ENCODE measurements at places on chromosomes 7 and 10.

- DNase-seq: no peak
These were observed 655.8 kb upstream of the ANKRD30A start for GRCh38 chr10:36469585-36469984.

DNA sequence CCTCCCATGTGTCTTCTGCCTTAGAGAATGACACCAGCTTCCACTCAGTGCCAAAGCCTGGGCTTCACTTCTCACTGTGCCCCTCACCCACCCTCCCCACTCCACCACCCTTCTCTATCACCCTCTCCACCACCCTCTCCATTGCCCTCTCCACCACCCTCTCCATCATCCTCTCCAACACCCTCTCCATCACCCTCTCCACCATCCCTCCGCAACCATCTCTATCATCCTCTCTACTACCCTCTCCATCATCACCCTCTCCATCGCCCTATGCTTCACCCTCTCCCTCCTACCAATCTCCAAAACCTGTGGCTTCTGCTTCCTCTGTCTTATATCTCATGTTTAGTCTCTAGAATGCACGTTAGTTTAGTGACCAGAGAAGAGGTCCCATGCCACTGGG is 91.0 kb upstream of the TMEM72 start:
- no peak for DNase-seq

DNA sequence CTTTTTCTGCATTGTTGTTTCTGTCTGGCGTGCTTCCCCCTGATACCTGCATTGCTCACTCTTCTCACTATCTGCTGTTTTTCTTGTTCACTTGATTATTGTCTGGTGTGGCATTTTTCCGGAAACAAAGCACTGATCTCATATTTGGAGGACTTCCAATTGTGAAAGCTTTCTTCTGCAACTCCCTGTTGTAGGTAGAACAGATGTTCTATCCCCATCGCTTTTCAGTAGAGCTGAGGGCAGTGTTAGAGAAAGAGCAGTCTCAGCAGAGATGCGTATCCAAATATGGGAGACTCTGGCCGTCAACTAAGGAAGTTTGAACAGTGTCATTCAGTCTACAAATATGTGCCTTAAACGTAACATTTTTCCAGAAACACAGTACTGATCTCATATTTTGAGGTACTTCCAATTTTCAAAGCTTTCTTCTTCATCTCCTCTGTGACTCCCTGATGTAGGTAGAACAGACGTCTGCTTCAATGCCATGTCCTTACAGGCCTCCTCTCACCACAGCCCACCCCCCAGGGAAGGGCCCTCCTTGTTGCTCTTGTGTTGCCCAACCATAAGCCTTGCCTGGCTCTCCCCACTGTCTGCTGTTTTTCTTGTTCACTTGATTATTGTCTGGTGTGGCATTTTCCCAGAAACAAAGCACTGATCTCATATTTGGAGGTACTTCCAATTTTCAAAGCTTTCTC is 27.1 kb upstream of the GJD4 start:
- no peak for DNase-seq

GRCh38 chr7:47083476-47084250 is 498.2 kb downstream of the TNS3 start:
- DNase-seq: no peak

GRCh38 chr7:41870461-41871138 is 167.7 kb upstream of the INHBA start:
- DNase-seq: no peak

DNA sequence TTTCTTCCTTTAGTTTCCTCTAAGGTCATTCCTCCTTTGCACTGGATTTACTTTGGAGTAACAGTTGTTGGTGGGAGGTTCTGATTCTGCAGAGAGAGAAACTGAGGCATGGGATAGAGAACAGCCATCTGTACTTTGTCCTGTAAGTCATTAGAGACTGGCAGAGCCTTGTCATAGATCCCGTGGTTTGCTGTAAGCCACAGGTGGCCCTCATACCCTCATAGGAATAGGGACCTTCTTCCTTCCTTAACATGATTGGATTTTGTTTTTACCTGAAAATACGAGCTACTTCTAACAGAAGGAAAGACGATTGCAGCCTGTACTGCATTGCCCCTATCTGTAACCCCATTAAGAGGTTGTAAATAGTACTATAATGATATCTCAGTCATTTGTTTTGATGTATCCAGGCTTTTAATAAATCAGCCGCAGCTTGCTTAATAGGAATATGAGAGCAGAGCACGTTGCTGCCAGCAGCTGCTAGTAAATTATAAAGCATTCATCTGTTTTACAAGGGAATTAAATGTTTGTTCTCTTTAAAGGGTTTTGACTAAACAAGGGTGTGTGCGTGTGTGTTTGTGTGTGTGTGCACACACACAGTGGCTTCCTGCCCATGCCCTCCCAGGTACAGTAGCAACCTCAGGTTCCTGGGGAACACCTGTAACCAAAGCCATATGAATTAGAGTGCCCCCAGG is 249.8 kb downstream of the AUTS2 start:
- no peak for DNase-seq

DNA sequence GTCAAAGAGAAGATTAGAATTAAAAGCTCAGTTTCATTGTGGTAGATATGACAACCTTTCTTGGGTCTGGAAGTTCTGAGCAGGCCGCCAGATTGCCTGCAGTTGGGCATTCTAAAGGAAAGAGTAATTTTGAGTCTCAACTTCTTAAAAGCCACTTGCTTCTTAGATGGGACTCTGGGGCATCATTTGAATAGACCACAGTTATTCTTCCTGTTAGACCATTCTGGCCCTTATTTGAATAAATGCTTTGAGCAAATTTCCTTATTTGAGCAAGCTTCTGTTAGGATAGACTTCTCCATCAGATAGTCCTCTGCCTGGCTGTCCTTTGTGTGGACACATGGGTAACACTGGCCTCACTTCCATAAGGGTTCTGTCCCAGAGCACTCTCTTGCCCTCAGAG is 40.2 kb downstream of the SND1 start:
- DNase-seq: no peak

GRCh38 chr10:116112232-116113231 is 160.5 kb downstream of the GFRA1 start:
- no peak for DNase-seq

GRCh38 chr10:26310361-26310760 is 93.8 kb downstream of the GAD2 start:
- DNase-seq: no peak

DNA sequence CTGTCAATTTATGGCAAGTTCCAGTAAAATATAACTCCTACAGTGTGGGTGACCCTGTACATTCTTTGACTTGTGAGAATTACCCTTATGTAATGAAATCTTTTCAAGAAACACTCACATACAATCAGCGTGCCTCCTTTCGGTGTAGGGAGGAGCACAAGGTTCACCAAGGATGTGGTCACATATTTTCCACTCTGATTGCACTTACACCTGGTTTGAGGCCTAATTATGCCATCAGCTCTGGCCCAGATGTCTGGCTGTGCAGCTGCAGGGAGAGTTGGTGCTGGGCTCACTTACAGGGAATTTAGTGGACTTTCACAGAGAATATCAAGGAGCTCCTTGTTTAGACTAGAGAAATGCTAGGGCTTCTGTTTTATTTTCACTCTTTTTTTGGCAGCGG is 146.0 kb upstream of the STEAP4 start:
- DNase-seq: no peak

GRCh38 chr7:49099587-49100326 is 175.4 kb downstream of the CDC14C start:
- DNase-seq: no peak

DNA sequence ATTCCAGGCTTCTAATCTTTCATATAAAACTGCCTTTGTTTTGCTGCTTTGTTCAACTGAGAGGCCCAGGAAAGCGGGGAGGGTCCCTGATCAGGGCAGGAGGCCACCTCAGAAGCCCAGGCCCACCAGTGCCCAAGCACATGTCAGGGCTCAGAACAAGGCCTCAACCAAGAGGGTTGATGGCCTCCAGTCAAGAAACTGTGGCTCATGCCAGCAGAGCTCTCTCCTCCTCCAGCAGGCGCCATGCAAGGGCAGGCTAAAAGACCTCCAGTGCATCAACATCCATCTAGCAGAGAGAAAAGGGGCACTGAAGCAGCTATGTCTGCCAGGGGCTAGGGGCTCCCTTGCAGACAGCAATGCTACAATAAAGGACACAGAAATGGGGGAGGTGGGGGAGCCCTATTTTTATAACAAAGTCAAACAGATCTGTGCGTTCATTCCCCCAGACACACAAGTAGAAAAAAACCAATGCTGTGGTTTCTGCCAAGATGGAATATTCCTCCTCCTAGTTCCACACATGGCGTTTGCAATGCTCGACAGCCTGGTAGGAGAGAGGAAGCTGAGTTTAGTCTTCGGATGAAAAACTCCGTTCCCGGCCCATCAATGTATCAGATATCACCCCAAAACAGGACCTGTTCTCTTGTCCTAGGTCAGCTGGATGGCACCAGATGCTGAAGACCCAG is 34.0 kb downstream of the PSAP start:
- no peak for DNase-seq

DNA sequence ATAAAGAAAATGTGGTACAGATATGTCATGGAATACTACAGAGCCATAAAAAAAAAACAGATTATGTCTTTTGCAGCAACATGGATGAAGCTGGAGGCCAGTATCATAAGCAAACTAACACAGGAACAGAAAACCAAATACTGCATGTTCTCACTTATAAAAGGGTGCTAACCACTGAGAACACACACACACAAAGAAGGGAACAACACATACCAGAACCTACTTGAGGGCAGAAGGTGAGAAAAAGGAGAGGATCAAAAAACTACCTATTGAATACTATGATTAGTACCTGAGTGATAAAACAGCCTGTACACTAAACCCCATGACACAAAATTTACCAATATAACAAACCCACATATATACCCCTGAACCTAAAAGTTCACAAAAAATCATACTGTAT is 144.6 kb downstream of the TPK1 start:
- DNase-seq: no peak

DNA sequence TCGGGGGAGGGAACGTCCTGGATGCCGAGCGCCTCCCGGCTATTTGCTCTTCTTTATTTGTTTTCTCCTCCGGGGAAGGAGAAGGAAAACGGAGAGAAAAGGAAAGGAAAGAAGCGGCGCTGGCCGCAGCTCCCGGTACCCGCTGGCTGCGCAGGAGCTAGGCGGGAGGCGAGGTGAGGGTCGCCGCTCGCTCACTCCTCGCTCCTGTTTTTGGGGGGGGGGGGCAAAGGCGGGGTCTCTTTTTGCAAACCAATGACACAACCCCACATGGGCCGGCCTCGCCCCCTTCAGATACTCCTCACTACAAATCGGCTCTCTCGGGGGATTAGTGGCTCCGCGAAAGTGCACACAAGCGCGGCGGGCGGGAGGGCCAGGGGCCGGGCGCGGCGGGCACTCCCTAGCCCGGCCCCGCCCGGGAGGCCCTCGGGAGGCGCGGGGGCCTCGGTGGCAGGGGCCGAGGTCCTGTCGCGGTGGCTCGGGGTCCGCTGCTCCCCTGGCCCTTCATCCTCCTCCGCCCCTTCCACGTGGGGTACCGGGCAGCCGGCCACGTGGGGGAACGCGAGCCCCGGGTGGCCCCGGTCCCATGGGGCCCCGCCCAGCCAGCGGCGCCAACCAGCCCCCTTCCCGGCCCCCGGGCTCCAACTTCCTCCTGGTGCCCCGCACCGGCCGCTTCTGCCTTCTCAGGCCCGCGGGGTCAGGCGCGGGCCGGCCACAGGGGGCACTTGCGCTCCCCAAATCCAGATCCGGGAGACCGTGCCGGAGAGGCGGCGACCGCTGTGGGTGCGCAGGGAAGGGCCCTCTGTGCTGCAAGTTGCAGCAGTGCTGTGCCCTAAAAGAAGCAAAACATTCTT is 718 bp upstream of the CTBP2 start:
- DNase-seq: no peak

DNA sequence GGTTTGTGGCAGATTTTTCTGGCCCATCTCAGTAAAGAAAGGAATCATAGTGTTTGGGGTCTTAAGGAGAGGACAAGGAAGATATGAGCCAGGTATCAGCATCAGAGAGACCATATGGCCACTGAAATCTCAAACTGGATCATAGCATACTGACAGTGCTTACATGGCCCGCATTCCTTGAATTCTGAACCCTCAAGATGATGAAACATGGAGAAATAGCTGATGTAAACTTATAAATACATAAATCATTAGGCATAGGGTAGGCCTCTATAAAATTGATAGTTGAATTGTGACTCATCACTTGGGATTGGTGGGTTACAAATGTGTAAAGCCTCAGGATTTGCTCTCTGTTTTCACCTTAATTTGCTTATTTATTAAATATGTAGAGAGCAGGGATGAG is 688.5 kb downstream of the CNTNAP2 start:
- no peak for DNase-seq

DNA sequence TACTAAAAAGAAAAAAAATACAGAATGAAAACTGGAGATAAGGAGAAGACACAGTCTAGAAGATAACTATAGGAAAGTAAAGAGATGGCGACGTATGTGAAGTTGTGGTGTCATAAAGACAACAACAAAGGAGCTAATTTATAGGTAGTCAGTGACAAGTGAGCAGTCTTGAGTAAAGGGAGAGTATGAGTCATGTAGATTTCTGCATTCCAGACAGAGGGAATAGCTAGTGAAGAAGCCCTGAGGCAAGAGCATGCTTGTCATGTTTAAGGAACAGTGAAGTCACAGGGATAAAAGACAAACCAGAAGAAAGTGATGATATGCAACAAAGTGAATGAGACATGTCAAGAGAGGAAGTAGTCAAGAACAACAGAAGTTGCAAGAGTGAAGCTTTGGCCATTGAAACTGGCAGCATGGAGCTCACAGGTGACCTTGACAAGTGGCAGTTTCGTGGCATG is 2.3 kb upstream of the MIOS start:
- DNase-seq: no peak

DNA sequence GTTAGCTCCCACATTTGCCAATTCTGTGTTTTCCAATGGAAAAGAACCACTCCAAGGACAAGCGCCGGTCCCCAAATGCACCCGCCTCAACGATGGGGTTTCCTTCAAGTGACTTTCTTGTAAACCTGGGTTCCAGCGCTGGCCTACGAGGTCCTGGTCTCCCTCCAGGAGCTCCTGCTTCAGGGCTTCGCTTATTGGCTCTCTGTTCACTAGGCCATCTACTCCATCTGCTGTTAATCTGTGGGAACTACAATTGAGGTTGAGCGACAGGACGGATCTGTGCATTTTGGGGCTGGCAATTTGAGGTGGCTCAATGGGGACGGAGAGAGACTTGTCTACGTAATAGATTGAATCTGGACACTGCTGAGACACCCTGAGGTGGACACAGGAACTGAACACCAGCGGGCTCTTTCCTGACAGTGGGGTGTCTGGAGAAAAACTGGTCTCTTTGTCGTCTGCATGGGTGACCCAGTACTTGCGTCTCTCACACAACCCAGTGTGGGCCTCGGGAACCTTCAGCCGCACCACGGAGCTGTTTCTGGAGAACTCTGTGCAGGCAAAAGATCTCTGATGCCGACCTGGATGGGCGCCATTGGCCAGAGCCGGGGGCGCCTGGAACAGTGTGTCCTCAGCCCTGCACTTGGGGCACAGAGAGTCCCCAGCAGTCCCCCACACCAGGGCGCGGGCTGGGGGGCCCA is 115.9 kb upstream of the ADAM12 start:
- no peak for DNase-seq

GRCh38 chr10:102395400-102396316 is at the start of gene NFKB2:
Gene NFKB2 (plus strand): TSS chr10:102395705. CDS start chr10:102395960, 255 bp downstream.
- DNase-seq: peak; percentile 91

DNA sequence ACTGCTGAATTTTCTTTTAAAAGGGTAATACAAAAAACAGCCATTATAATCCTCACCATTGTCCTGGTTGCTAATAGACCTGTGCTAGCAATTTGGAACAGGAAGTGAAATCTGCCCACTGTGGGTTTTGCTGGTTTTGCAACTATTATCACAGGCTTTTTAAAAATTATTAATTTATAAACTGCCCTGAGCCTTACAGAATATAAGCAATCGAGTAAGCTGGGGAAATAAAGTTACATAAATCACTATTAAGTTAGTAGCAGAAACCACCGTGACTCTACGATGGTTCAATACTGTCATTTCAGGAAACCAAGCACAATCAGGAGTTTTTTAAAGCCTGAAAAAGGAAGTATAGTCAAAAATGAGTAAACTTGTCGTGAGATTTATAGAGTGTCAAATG is 62.3 kb downstream of the TMEM26 start:
- DNase-seq: no peak

Data from stimulated activated naive CD4-positive, alpha-beta T cell (primary cell).